ENCODE measurements at places on chromosomes 16 and 17.

DNA sequence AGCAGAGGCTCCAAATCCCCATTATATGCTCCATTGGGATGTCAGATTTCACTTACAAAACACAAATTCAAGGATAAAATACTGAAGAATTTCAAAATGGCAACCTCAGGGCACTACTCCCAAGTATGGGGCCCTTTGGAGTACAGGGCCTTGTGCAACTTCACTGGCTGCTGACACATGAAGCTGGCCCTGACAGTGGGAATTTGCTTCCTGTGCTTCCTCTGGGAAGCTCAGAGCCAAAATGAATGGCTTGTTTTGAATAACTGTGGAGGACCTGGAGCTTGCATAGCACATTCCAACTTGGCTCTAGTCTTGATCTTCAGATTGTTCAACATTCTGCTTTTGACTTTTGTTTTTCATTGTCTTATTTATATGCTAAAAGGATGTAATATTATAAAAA lies 52.3 kb upstream of the HNF1B start:
- DNase-seq = no peak

- DNase-seq = no peak
Observed at GRCh38 chr16:4517812-4518680, 20.5 kb downstream of the CDIP1 start.

DNA sequence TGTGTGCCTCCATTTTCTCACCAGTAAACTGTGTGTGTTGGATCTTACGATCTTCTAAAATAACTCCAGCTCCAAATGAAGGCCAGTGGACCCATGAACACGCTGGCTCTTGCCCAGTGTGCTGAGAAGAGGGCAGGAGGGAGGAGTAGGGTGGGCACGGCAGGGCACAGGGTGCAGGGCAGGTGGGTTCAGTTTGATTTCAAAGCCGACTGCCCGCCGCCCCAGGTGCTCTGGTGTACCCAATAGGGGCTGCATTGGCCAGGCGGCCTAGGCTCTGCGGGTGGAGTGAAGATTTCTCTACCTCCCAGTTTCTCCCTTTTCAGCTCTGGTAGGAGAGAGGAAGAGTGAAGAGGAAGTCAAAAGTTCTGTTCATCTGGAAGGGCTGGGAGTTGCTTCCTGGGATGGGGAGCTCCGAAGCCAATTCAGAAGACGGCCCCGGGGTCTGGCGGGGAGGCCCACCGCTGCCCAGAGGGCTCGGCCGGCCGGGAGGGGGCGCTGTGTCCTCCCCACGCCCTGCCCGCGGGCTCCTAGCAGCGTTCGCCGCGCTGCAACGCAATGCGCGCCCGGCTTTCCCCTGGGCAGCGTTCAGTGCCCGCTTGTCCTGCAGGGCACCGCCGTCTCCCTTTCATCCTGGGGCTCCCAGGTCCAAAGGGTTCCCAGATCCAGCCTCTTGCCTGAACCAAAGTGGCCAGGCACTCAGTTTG lies 1.1 kb upstream of the CRHR1 start:
- DNase-seq = peak; percentile 30

DNA sequence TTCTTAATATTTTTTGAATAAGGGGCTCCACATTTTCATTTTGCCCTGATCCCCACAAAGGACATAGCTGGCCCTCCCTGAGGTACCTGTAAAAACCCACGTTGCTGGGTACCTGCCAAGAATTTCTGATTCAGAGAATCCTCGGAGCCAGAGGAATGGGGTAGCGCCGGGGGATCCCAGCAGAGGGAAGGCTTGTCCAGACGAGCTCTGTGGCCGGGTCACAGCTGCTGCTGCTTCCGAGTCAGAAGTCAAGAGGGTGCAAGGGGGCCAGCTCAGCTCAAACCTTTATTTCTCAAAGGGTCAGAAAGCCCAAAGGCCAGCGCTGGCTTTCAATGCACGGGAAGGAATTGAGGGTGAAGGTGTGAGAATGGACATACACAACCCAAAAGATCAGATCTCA lies 68.9 kb upstream of the SDK2 start:
- DNase-seq = no peak

- DNase-seq = no peak
Observed at GRCh38 chr17:79461041-79461440, 149.8 kb downstream of the RBFOX3 start.

GRCh38 chr17:41762391-41762790 lies 24.1 kb downstream of the JUP start:
- no peak for DNase-seq

DNA sequence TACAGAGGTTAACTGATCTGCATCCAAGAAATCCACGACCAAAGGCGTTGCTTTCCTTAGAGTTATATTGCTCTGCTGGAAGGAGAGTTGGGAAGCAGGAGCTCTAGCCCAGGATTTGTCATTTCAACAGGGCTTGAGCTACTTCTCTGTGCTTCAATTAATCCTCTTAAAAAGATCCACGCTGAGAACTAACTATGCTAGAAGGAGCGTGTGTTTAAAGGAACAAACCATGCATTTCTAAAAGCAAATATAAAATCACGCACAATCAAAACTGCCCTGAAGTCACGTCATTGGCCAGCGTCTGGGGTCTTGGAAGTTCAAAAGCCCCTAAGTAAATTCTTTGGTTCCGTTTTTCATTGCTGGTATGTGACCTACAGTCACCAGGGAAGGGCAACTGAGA lies 1.1 kb downstream of the ARL6IP1 start:
- DNase-seq = no peak

DNA sequence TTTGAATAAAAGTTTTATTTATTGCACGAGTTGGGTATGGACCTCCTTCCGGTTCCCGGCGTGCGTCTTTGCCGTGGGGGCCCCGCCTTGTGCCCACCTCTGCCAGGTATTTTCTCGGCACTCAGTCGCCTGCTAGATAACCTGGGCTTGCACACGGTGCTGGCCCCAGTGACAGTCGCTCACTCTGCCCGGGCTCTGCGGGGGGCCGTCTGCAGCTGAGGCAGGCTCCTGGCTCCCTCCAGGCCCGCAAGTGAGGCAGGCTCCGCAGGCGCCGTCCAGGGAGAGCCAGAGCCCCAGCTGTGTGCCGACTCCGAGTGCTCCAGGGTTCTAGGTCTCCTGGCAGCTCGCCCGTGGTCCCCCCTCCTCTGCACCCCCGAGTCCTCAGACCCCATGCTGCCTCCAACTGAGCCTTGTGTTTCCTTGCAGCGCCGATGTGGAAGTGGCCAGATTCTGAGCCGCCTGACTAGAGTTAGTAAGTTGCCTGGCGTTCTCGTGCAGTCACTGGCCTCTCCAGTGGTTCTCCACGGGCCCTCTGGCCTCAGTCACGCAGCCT lies 54.7 kb upstream of the PVALEF start:
- no peak for DNase-seq

DNA sequence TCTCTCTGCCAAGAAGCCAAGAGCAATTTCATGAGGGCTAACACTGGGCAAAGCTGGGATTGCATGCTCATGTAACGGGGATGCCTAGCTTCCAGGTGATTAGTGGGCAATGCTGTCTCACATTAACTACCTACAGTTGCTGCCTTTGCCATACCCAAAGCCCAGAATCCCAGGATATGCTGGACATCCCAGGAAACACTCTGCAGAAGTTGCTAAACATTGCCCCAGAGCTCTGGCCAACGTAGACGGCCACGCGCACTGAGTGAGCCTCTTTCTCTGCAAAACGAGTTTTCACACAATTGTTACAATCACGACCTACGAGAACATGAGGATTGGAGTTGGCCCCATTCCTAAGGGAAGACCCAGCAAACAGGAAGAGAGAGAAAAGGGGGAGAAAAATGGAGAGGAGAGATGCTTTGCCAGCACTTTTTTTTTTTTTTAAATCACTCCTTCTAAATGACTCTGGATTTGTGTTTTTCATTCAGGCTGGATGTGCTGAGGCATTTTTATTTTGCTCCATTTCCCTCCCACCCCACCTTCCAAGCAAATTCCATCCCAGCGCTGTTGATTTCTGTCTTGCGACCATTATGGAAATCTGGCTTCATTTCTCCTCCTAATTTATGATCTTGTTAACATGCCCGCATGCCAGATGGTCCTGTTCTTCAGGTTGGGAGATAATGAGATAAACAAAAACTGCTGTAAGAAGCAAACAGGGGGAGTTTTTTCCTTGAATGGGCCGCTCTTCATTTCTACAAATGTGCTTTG lies 112.8 kb upstream of the DNAH9 start:
- no peak for DNase-seq

DNA sequence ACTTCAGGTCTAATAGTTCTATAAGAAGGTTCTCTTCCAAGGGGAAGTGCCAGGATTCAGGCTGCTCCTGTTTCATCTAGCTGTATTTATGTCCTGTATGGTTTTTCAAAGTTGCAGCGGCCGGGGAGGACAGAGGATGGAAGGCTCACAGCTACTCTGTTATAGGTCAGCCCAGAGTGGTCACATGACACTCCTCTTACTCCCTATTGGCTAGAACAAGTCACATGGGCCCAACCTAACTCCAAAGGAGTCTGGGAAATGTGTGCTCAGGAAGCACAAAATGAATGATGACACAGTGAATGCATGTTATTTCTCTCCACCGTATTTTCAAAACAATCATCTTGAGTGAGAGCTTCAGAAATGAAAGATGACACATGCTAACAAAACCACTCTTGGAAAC lies 645.1 kb upstream of the RBFOX1 start:
- DNase-seq = no peak

- no peak for DNase-seq
Observed at GRCh38 chr17:20096430-20096829, 87.3 kb downstream of the SPECC1 start.

- DNase-seq = no peak
Observed at GRCh38 chr17:21019976-21020586, 22.7 kb downstream of the USP22 start.

- no peak for DNase-seq
Observed at GRCh38 chr17:31623990-31624389, 232.5 kb downstream of the RAB11FIP4 start.

DNA sequence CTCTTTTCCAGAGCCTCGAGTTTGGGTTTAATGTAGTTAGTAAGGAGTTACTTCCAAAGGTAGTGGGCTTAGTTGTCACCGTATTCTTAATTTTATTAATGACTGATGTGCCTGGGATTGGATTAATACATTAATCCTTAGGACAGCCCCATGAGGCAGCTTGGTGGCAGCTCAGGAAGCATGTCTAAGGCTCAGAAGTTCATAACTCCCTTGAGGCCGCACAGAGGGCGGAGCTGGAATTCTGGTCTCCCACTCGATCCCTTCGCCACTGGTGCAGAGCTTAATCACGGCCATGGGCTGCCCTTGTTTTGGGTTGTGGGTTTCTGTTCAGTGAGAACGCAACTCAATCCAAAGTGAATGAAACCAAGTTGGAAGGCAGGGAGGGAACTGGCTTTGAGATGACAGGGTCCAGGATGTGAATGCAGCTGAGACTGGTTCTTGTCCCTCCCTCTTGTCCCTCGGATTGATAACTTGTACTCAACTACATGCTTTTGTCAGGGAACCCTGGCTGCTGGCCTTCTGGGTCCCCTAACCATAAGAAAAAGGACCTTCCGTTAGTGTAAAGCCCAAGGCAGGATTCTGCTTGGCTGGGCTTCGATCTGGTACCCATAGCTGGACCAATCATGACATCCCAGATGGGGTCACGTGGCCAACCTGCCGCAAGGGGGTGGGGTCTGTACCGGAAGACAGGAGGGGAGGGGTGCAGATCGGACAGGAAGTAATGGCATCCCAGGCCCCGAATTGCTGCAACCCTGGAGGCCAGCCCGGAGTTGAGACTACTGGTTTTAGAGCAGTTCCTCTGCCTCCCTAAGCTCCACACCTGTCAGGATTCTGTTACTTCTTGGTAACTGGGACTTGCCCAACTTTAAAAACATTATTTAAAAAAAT lies 45.4 kb downstream of the SNX20 start:
- DNase-seq = no peak

DNA sequence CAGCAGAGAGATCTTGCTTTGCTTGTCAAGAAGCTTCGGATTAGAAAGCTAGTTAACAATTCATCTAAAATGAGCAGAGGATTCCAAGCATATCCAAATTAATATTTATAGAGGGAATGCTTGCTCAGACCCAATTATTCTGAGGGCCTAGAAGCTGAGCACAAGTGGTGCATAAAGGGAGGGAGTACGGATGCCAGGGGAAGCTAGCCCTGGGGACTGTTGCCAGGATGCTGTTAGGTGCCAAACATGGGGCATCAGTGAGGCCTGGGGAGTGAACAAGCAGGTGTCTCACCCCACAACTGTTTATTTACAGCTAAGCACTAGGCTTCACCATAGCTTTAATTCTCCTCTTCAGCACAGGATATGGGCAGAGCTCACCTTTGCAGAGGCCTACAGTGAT lies 684.1 kb upstream of the C16orf82 start:
- no peak for DNase-seq

- DNase-seq = no peak
Observed at GRCh38 chr16:84096447-84097005, 20.2 kb downstream of the MBTPS1 start.

DNA sequence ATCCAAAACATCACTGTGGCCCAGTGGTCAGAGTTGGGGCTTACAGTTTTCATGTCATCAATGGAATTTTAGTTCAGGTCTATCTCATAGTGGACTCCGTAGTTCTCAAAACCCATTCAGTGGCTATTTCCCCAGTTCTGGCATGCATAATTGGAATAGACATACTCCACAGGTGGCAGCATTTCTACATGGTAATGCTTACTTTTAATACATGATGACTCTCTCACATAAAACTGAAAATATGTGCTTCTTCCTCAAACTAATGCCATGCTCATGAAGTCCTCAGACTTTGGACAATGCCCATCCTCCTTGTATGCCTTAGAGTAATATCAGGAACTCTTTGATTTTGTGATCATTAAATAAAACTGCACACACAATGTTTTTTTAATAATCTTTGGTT lies 857.4 kb upstream of the GOT2 start:
- DNase-seq = no peak

DNA sequence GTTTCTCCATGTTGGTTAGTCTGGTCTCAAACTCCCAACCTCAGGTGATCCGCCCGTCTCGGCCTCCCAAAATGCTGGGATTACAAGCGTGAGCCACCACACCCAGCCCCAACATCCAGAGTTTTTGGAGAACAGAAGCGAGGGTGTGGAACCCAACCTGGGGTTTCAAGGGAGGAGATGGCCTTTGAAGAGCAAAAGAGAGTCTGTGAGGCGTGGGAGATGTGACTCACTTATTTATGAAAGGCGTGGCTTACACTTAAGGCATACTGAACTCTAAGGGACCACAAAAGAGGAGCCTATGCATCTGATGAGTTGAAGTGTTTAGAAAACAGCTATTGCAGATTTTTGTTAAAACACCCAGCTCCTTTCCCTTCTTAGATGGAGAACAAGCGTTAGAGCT lies 18.9 kb downstream of the ARSG start:
- DNase-seq = peak; percentile 53

- no peak for DNase-seq
Observed at GRCh38 chr16:56190677-56191155, 573 bp upstream of the GNAO1 start.

Data from T-helper 2 cell treated with Interferon-gamma antibody and Interleukin-4, amounts not matched to agents 5 μg/mL and 100 μg/mL, for 36 hours (primary cell).